ENCODE measurements at places on chromosomes 16 and 17.

DNA sequence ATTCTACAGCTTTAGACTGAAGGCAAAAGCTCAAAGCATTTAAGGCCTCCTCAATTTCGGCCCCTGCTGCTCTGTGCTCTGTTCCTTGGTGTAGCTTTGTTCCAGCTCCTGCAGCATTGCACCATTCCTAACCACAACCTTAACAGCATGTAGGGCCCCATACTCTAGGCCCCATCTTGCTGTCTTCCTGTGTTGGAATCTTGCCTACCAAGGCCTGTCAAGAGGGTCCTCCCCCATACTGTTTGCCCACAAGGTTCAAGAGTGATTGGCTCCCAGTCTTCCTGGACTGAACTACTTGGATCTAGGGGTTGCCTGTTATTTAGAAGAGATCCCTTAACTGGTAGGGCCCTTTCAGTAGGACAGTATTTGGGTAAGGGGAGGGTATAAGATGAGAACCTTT is 26.8 kb downstream of the TRPV2 start:
- no peak for DNase-seq

- DNase-seq = no peak
Observed at GRCh38 chr17:42277342-42277712, 1.1 kb upstream of the STAT5B start.

- DNase-seq = no peak
Observed at GRCh38 chr17:81012574-81013447, 21.2 kb downstream of the CHMP6 start.

GRCh38 chr17:36877771-36878170 is 59.5 kb upstream of the LHX1 start:
- DNase-seq = no peak

GRCh38 chr16:48117217-48118105 is 38.3 kb downstream of the ABCC12 start:
- DNase-seq = no peak

GRCh38 chr16:81446907-81447268 is 2.3 kb downstream of the CMIP start:
- no peak for DNase-seq

DNA sequence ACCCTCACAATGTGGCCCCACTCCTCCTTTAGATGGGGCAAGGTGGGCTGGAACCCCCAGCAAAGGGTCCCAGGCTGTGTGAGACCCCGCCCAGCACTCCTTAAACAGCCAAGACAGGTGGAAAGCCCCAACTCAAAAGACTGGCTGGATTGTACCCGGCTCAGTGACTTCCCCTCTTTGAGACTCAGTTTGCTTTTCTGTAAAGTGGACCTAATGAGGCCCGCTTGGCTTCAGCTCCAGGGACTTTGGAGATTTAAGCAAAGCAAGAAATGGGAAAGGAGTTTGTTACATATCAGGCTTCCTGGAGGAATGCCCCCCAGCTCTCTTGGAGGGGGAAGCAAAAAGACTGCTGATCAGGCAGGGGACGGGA is 39.3 kb downstream of the SNX20 start:
- DNase-seq = no peak

GRCh38 chr17:39660397-39661385 is 4.5 kb upstream of the TCAP start:
- no peak for DNase-seq

DNA sequence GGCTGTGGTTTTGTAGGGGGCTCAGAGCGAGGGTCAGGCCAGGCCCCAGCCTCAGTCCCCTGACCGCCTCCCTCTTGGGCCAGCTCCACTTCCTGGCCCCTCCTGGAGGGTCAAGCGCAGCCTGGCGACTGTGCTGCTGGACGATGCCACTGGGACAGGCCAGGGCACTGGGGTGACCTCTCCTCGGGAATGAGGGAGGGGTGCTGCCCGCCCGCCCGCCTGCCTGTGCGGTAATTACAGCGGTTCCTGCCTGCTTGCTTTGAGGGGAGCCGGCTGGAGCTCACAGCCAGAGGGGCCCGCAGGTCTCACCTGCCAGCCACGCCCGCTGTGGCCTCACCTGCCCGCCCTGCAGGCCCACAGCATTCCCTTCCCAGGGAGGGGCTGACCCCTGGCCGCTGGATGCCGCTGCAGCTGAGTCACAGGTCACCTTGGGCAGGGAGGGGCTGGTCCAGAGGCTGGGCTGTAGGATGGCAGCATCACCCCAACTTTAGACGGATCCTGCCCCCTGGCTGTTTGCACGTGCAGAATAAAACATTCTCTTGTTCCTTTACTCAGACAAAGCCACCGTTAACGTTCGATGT is 76.7 kb upstream of the CBX4 start:
- no peak for DNase-seq

GRCh38 chr16:54291656-54292487 is 5.3 kb upstream of the IRX3 start:
- no peak for DNase-seq

DNA sequence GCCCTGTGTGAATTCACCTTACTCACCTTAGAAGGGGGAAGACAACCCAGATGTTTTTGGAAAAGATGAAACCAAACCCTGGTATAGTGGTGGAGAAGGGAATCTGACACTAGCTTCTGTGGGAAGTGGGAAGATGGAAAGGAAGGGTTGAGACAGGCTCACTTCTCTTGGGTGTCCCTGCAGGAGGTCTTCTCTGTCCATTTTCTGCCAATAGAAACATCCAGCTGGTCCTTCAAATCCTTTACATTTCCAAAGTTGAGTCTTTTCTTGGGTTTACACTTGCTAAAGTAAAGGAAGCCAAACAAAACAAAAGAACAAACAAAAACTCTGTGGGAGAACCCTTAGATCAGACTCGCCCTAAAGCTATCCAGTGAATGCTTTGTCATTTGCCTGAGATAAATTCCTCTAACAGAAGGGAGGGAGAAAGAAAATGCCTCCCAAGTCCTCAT is 10.2 kb downstream of the HOXB1 start:
- DNase-seq = no peak

- DNase-seq = no peak
Observed at GRCh38 chr17:72562615-72563188, 441.9 kb downstream of the SOX9 start.

DNA sequence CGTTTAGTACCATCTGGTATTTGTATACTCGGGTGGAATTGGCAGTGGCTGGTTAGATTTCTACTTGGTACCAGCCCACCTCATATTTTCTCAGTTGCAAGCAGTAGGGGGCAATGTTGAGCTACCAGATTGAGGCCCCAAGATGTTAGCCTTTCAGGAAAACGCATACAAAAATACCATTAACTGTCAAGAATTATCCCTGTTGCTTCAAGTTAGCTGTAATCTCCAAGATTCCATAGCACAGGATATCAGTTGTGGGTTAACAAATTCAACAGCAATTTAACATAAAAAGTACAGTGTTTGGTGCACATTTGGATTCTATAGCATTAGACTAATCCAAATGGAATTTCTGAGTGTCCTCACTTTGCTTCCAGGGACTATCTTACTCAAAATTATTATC is 188.2 kb downstream of the FTO start:
- DNase-seq = no peak

DNA sequence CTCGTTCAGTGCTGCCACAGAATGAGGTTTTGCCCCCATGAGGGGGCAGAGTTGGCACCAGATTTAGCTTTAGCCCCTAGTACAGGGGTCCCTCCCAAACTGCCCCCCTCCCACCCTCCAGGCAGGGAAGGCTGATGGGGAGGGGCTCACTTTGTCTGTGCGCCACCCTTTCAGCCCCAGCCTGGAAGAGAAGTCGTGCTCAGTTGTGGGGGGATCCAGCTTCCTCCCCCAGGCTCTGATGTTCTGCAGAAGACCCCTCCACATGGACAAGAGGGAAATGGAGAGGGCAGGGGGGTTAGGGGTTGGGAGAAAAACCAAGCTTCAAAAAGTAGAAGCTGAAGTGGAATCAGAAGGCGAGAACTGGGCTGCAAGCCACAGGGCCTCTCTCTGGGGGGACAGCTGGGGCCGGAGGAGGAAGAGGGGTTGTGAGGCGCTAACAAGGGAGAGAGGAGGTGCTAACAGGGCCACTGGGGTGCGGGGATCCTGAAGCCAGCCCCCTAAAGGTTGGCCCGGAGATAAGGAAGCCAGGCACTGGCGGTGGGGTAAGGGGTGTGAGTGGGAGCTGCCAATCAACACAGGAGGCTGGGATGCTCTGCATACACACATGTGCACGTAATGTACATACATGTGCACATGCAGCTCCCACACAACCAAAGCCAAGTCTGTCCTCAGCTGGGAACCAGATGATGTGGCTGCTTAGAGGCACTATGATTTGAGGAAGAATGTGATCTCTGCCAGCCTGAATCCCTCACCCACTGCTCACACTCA is 7.0 kb upstream of the TMEM92 start:
- DNase-seq = no peak

DNA sequence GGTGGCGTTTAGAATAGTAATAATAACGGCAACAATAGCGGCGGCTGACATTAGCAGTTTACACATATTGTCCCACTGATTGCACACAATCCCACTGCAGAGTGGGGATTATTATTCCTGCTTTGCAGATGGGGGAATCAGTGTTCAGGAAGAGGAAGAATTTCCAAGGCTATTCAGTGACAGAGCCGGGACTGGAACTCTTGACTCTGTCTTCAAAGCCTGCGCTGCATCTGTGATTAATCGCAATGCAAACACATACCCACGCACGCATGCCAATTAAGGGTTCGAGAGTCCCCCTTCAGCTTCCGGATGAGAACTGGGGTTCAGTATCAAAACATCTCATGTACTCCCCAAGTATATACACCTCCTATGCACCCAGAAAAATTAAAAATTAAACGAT is 29.2 kb downstream of the TMEM186 start:
- DNase-seq = no peak

DNA sequence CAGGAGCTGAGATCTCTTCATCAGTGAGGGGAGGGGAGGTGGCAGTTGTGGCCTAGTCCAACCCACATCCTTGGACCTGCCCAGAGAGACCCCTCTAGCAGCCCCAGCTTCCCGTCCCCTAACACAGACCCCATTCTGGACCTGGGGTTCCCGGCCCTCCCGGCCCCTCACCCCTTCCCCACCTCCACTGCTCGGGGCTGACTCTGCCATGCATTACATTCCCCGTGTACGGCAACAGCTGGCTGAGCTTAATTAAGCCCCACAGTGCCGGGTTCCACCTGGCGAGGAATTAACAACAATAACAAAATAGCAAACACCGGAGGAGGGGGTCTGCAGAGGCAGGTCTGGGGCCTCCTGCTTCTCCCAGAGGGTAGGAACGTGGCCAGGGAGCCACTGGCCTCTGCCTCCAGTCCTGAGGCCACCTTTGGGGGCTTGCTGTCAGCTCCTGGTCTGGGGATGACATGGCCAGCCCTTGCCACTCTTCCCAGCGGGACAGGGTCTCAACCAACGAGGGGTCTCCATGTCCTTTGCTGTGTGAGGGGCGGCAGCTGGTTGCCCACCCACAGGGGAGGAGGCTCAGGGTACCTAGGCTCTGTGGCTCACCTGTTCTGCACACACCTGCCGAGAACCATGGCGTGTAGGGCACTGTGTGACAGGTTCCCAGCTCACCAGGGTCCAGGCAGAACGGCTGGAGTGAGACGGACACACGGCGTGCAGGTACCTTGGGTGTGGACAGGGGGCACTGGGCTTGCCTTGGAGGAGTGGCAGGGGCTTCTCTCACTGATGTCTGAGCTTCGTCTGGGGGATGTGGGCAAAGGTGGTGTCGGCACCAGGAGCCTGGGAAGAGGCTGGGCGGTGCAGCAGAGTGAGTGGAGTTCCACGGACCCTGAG is 46.9 kb upstream of the CBFA2T3 start:
- no peak for DNase-seq

GRCh38 chr17:17724307-17725010 is 43.2 kb downstream of the RAI1 start:
- no peak for DNase-seq

GRCh38 chr16:68062910-68063393 is 22.2 kb upstream of the NFATC3 start:
- no peak for DNase-seq

GRCh38 chr17:1058423-1059130 is 61.6 kb downstream of the TIMM22 start:
- no peak for DNase-seq

DNA sequence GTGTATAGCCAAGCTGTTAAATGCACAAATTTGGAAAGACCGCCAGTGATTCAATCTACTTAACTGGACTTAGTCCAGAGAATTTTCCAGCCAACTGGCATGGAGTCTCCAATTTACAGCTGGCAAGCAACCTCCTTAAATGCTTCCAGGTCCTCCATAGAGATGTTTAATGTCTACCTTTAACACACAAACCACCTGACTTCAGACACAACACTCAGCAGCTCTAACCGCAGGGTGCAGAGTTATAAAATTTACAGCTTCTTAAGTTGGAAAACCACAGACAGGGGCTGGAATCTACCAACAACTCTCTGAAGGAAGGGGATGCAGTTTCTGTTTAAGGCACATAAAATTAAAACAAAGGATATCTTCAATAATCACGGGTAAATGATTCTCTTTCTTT is 106.9 kb downstream of the SYCE1L start:
- no peak for DNase-seq

DNA sequence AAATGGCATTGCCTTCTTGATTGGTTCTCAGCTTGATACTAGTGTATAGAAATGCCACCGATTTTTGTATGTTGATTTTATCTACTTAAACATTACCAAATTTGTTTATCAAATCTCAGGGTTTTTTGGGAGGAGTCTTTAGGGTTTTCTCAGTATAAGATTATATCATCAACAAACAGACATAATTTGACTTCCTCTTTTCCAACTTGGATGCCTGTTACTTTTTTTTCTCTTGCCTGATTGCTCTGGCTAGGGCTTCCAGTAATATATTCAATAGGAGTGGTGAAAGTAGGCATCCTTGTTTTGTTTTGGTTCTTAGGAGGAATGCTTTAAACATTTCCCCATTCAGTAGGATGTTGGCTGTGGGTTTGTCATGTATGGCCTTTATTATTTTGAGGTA is 29.1 kb downstream of the EFCAB13 start:
- no peak for DNase-seq

DNA sequence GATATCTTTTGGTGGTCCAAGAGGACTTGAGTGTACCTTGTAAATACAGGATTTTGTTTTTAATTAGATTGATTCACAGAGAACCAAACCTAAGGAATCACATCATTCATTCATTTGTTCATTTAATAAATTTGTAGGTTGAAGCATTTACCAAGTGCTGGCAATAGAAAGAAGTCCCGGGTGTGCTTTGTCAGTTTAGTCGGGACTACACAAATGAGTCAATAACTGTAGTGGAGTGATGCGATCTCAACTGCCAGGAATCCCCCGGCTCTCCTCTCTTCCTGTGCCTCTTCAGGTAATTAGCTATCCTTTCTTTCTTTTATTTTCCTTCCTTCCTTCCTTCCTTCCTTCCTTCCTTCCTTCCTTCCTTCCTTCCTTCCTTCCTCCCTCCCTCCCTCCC is 1.4 kb upstream of the WWOX start:
- no peak for DNase-seq

DNA sequence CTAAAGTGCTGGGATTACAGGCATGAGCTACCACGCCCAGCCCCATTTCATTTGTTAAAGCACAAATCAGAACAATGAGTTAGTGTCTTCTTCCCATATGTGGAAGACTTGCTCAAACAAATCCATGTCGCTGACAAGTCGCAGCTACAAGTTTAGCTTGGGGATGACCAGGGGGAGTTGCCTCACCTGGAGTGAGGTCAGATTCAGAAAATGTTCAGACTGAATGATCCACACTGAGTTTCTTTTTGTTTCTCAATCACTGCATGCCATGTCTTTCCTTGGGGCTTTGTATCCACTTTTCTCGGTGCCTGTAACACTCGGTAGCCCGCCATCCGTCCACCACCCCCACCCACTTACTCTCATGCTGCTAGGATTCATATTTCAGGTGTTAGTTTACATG is 437.3 kb upstream of the DYNLRB2 start:
- DNase-seq = no peak

Data from DMS153 (cell line).